ENCODE measurements at places on chromosomes 2 and 18.

DNA sequence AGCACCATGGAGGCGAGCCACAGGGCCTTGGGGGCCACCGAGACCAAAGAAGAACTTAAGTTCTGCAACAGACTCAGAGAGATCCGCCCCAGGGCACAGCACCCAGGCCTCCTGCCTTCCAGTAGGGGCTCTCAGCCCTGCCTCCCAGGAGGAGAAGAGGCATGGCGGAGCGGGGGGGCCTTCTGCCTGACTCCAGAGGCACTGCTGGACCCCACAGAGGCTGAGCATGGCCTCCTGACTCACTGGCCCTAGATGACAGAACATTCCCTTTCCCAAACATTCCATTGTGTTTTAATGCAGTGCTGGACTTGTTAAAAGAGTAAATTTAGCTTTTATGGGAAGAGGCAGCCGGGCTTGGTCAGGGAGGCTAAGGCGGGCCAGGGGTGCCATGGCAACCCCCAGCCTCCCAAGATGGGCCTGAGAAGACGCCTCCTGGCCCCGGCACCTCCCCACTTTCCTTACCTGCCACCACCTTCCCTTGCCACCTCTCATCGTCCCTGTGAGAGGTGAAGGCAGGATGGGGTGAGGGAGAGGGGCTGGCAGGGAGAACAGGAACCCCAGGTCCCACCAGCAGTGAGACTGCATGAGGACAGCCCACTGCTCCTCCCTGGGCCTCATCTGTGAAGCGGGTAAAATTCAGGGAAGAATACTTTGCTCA is 65.4 kb downstream of the SMAD7 start:
- DNase-seq: no peak

DNA sequence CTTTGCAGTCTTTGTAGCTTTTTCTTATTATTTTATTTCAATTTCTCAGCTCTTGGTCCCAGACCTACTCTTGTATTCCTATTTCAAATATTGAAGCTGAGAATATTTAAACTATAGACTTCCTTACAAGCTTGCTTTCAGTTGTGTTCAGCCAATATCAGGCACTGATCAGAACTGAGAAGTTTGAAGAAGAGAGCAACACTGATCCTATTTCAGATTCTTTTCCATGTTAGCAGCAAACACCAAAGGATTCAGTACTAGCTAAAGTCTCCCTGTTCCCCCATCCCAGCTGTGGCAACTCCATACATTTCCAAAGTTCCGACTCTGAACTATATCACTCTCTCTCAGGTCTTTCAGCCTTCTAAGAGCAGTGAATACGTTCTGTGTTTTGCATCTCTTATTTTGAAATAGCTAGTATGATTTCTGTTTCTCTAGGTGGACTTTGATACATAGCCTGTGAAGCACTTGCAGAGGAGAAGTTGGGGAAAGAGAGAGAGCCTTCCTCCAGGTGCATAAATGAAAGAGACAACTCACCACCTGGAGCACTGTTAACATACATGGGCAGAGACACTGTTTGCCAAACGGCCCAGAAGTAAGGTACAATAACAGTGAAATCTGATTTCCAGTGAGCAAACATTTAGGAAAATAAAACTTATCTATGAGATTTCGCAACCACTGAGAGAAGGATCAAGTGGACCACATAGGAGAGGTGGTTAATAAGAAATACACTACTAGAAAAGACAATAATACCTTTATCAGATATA is 135.0 kb upstream of the ZNF804A start:
- DNase-seq: no peak

DNA sequence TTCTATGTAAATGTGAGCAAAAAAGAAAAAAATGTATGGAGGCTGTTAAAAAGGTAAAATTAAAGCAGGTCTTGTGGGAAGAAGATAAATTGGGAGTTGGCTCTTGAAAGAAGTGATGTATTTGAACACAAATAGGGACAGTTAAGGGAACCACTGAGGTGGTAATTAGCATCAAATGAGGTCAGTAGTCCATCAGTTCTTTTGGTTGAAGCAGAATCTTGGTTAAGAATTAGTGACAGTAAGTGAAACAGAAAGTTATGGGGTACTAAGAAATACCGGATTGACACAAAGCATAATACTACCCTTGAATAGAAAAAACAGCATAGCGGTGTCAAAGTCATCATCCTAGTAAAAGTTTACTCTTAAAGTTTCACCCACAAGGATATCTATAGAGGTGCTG is 352.6 kb upstream of the VRK2 start:
- DNase-seq: no peak

GRCh38 chr2:61926531-61927477 is 21.3 kb downstream of the COMMD1 start:
- DNase-seq: no peak

DNA sequence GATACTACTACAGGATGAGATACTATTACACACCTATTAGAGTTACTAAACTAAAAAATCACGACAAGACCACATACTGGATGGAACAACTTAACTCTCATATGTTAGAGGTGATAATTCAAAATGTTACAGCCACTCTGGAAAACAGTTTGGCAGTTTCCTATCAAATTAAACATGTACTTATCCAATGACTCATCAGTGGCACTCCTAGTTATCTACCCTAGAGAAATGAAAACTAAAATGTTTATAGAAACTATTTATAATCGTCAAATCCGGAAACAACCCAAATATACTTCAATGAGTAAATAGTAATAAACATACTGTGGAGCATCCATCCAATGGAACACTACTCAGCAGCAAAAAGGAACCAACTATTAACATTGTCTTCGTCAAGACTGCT is 137.0 kb upstream of the RBBP8 start:
- no peak for DNase-seq

DNA sequence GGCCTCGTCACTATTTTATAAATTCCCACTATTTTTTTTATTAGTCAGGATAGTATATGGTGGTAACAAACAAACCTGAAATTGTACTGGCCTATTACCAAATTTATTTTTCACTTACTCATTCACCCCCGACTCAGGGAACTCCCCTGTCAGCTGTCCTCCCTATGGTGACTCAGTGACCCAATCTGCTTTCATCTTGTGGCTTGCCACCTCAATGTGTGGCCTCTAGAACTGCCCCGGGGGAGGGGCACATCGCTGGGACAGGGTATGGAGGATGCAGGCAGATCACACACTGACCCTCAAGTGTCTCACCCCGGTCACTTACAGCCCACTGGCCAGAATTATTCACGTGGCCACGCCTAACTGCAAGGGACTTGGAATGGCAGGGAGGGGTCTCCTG is 71.6 kb downstream of the ACTR2 start:
- no peak for DNase-seq

- DNase-seq: no peak
Observed at GRCh38 chr2:98795891-98796676, 65.2 kb upstream of the MGAT4A start.

GRCh38 chr2:102233132-102233884 is 46.5 kb downstream of the IL1RL2 start:
- no peak for DNase-seq

- no peak for DNase-seq
Observed at GRCh38 chr18:76426737-76427305, 68.2 kb downstream of the ZNF516 start.

DNA sequence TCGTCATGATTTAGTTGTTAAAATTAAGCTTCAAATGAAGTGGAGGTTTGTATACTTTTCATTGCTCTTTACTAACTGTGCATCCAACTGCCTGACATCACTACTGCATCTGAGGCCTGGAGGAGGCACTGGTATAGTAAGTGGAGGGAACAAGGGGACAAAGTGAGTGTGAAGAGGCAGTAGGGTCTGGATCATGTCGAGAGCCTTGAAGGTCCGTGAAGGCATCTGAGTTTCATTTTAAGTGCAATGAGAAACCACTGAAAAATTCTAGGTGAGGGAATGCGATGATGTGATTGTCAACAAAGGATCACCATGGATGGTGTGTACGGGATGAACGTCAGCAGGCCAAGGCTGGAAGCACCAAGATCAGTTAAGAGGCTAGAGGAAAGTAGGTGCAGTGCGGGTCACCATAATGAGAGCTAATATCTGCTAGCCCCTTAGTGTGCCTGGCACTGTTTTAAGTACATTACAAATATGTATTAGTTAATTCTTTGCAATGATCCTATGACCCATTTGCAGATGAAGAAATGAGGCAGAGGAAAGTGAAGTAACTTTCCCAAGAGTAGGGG is 96.1 kb downstream of the CABYR start:
- no peak for DNase-seq

- DNase-seq: no peak
Observed at GRCh38 chr18:24104486-24104885, 34.4 kb upstream of the CABYR start.

DNA sequence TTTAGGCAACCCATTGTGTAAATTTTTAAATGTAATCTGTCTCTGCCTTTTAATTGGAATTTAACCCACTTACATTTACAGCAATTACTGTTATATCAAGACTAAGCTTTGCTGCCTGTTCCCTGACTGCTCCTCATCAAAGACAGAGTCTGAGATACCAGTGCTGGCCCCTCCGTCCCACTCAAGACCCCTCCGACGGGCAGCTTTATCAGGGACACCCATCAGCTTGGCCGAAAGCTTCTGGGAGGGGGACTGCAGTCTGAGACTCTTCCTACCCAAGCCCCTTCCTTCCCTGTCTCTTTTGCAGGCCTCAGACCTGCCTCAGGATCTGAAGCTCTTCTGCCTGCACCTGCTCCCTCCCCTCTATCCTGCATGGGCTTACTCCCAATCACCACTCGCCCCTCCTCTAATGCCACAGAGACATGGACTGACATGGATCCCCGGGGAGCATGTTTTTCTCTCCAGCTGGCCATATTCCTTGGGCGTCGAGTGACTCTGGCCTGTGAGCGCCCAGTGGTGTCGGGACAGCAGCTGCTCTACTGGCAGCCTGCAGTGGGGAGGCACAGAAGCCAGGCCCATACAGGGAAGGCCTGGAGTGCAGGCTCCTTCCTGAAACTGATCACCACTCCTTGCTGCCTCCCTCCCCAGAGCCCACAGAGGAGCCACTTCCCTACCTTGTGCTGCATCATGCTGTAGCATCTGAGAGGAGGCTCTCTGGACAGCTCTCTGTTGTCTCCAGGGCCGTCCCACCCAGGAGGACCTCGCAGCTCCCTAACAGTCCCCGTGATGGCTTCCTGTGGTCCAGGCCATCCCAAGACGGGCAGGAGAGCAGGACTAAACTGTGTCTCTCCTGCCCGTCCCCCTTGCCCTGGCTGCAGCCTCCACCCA is 3.7 kb upstream of the KIF1A start:
- no peak for DNase-seq

DNA sequence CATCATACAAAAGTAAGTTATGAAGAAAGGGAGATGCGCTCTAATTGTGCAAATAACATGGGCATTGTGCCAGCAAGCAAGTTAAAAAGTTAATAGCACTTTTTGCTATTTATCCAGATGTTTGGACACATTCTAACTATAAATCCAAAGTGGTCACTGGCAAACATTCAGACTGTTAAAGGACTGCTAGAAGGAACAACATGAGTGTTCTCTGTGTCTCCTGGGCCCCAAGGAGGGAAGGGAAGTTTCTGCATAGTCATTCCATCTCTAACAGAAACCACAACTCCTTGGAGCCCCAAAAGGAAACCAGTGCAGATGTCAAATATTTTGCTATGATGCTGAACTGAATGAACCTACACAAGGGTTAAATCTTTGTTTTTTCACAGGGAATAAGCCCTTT is 213.3 kb upstream of the HNRNPA3 start:
- no peak for DNase-seq

DNA sequence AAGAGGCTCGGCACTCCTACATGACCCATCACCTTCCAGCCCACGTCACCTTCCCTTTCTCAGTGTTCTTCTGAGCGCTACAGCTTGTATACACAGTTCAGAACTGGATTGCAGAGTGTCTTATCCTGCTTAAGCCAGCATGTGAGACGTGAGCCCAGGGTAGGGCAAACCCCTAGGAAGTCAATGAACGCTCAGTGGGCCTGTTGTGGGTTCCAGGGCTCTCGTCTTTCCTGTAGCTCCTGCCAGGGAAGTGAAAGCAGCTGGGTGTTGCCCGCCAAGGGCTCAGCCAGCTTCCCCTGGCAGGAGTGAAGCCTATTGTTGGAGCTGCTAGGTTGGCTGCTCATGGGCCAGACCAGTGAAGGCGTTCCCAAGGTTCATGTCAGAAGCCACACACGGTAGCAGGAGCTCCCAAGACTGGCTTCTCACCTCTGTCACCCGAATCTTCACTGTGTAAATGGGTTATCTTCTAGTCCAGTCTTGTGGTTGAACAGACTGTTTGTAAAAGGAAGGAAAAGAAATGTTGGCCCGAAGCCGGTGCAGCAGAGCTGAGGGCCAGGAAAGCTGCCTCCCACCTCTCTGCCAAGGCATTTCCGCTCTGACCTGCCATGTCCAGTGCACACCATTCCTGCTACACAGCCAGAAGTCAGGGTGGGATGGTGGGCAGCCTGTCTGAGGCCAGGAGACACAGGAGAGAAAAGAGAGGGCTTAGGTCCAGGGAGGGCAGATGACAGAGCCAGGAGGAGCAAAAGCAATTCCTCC is 69.6 kb upstream of the RMDN2 start:
- no peak for DNase-seq

DNA sequence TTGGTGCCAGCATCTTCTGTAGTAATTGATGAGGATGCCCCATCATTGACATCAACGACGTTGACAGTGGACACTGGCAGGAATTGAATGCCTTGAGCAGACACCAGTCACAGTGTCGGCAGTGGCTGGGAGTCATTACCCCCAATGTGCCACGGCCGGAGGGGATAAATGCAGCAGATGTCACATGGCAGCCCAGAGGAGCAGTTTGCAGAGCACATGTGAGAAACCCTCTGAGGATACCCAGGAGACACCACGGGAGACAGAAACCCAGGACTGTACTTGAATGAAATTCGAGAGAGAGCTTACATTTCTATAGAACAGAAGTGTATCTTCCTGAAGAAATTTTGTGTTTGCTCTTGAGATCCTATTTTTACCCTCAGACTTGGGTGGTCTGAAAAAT is 409.1 kb upstream of the TNP1 start:
- no peak for DNase-seq

- DNase-seq: no peak
Observed at GRCh38 chr2:12918835-12919445, 202.2 kb downstream of the TRIB2 start.

DNA sequence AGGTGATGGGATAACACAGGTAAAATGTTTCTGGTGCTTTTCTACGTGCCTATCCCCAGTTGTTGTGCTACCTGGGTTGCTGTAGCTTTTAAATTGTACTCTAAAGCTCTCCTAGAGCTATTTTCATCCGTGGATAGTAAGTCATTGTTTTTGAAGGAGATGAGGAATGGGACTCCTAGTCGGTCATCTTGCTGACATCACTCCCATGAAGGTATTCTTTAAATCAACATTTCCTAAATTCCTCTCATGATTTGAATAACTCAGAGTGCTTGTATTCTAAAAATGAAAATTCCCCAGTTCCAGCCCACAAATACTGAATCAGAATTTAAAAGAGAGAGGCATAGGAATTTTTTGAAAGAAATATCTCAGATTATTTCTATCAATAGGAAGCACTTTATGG is 44.3 kb downstream of the CCDC148 start:
- DNase-seq: no peak

DNA sequence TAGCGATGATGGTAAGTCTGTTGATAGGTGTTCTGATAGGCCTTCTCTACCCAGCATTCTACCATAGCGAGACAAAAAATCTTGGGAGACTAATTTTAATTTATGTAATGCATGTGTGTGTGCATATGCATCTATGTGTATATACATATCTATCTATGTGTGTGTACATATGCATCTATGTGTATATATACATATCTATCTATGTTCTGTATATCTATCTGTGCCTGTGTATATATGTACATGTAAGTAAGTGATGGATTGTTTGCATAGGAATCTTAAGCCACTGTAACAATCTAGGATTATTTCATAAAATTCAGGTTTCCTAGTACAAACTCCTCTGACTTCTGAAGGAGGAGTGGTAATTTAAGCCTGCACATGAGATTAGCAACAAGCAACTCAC is 197.2 kb upstream of the PXDN start:
- no peak for DNase-seq

Data from stimulated activated CD4-positive, alpha-beta T cell treated with anti-CD3 and anti-CD28 coated beads, Interleukin-1b, Interleukin-23, amount 100 ng/mL, for 1 hour (primary cell).